ENCODE measurements at places on chromosomes 7 and 10. TPM values are rescaled to one million over a fixed set of nuclear protein-coding genes. Genes with fewer than 3 reads are reported as not detected.

- DNase-seq = no peak
Measured at GRCh38 chr7:120407010-120407409, 134.0 kb downstream of the KCND2 start.

- no peak for DNase-seq
Measured at GRCh38 chr7:952548-953441, 1.7 kb downstream of the ADAP1 start.

The ABLIM1 gene
- total RNA-seq = 27.7 TPM

The BTRC gene
- 14.3 TPM for total RNA-seq

- DNase-seq = no peak
Measured at GRCh38 chr7:4849390-4849789, 12.4 kb downstream of the PAPOLB start.

GRCh38 chr7:113796557-113796956 lies 122.3 kb downstream of the PPP1R3A start:
- no peak for DNase-seq

DNA sequence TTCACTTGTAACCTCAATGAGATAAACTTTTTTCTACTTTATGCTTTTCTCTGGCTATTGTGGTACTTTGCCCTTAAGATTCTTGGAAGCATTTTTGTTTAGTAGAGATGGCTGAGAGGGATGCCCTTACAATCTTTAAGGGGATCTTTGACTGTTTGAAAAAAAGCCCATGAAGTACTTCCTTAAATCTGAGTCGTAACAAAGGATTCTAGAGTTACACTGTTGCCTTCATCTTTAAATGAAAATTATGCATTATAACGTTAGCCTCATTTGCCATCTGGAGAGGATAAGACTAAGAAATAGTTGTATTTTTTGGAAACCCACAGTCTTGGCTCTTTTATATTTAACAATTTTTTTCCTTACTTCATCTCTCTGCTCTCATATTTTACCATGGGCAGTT lies 37.8 kb upstream of the FZD1 start:
- DNase-seq = no peak

GRCh38 chr7:39951226-39952194 lies 1.5 kb downstream of the CDK13 start:
- peak; percentile 68 for DNase-seq

DNA sequence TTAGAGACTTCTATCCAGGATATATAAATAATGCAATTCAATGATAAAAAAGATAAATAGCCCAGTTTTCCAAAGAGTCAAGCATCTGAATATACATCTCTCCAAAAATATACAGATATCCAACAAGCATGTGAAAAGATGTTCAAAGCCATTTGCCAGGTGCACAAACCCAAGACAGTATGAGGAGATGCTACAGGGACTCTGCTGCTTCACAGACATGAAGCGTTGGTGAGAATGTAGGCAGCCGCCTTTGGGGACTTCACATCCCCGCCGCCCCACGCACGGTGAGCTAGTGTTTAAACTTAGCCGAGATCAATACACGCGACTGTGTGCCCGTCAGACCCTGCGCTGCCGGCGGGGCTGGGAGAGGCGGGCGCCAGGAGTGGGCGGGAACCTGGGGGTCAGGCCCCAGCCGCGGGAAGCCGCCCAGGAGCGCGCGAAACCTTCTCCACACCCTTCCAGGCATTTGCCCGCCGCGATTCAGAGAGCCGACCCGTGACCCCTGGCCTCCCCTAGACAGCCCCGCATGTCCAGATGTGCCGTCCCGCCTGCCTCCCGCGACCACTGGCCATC lies 927 bp upstream of the ALOX5 start:
- DNase-seq = no peak

The CRYGN gene
- total RNA-seq = 0.09 TPM

The AMPH gene
- total RNA-seq = 7.7 TPM

- DNase-seq = no peak
Measured at GRCh38 chr10:10421071-10421470, 596.6 kb upstream of the CELF2 start.

GRCh38 chr10:14261336-14261735 lies 69.4 kb downstream of the FRMD4A start:
- peak; percentile 14 for DNase-seq

- DNase-seq = no peak
Measured at GRCh38 chr10:25753776-25754175, 180.3 kb upstream of the MYO3A start.

DNA sequence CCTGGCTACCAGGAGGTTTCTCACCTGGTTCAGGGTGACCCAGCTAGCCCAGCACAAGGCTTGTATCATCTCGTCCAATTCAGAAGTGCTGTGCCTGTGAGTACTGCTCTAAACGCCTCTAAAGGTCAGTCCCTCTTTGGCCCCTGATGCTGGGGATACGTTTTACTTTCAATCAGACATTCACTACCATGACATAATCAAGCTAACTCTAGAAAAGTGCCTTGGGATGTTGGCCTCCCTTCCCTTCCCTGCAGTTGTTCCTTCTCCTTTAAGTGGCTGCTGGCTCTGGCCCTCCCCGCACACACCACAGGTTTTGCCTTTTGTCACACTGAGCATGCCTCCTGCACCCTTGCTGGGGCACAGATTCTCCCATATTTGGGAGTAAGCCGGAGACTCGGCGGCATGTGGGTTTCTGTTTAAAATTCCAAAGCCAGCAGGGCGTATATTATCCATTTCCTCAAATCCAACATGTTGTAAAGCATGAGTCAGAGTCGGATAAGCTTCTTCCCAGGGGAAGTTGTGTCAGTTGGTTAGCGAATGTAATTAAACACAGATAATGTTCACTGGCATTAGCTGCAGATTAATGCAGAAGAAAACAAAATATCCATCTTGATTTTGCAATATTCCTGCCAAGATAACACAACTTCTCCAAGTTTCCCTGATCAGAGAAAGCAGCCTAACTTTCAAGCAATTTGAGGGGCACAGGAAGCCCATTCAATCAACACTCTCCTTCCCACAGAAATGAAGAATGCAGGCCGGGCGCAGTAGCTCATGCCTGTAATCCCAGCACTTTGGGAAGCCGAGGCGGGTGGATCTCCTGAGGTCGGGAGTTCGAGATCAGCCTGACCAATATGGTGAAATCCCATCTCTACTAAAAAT lies 31.8 kb upstream of the VCL start:
- peak; percentile 95 for DNase-seq

DNA sequence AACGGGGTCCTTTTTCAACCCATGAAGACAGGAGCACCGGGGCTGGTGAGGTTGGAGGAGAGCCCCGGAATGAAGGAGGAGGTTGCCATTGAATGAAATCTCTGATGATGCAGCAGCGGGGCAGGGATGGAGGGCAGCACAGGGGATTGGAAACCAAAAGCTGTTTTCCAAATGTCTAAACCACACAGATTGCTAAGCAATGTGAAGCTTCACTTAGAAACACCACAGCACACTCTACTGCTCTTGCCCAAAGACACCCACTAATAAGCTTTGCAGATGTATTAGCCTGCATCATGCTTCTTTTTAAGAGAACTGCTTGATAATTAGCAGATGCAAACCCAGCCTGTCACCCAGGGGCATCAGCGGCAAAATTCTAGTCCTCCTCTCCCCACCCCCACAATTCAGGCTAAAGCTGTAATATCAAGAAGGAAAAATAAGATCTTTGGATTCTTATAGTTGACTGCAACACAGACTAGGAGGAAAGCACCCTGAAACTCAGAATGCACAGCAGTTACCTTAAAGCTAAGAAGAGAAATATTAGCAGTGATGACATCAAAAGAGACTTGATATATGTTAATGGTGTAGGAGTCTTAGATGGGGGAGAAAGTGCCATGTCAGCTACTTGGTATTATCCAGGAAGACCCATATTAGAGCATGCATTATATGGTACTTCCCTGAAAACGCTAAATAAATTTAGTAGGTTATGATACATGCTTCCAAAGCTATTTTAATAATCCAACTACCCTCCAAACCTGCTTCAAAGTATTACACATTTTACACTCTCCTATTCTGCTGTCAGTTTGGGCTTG lies 666.7 kb downstream of the KCNMA1 start:
- peak; percentile 79 for DNase-seq

DNA sequence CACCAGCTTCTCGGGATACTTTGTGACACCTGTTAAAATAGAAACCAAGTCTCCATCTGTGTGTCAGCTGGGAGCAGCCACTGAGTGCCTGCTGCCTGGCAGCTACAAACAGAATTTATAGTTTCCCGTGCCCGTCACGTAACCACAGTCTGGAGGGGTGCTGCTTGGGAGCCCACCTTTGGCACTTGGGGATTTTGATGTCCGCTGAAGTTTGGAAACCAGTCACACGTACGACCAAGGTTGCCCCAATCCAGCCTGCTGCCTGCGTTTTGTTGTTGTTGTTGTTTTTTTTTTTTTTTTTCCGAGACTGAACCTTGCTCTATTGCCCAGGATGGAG lies 1.6 kb downstream of the TRRAP start:
- DNase-seq = no peak

- DNase-seq = no peak
Measured at GRCh38 chr7:22025075-22025474, 79.4 kb upstream of the CDCA7L start.

DNA sequence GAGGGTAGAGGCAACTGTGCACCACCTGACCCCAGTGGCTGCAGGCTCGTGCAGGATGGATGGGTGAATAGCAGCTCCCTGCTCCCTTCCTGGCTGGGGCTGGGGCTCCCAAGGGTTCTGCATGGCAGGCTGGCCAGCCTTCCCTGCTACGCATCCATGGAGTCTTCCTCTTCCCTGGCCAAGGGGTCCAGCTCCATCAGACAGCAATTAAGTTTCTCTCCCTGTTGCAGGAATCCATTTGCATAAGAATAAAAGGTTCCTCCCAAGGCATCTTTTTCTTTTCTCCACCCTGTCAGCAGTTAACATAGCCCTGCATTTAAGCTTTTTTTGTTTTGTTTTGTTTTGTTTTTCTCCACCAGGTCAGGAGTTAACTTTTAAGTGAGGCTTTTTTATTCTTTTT lies 10.0 kb upstream of the CPA2 start:
- no peak for DNase-seq

DNA sequence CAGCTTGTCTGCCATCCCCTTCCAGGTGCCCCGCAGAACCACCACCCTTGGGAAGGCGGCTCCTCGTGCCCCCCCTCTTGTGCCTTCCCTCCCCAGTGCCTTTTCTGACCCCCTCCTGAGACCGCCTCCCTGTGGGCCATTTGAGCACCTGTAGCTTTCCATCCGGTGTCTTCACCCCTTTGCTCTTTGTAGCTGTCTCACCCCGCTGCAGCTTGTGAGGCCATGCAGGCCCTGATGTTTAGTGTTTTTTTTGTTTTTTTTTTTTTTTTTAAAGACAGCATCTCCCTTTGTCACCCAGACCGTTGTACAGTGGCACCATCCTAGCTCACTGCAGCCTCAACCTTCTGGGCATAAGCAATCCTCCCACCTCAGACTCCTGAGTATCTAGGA lies 52.5 kb downstream of the CUX1 start:
- no peak for DNase-seq

- no peak for DNase-seq
Measured at GRCh38 chr10:3421537-3422257, 249.1 kb upstream of the PITRM1 start.

- DNase-seq = no peak
Measured at GRCh38 chr10:33137356-33138005, 179.5 kb upstream of the ITGB1 start.

DNA sequence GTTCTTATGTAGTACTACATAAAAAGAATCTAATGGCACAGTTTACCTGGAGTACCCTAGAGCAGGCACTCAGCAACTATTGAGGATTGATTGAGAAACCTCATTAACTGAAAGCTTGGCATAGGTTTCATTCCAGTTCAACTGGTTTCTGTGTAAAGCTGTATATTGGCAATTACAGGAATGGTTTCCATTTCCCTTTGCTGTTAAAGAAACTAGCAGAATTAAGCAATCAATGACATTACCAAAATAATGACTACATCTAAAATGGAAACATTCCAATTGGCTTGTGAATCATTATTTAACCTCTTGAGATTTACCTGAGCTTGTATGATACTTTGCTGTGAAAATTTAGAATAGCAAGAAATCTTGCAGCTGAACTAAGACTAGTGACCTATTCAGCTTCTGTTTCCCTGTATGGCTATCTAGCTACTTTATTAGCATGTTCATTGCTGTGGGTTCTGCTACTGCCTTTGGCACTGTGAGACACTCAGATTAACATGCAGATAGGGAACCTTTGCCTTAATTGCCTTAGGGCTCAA lies 33.5 kb upstream of the CADPS2 start:
- no peak for DNase-seq

The DKK1 gene
- 0.84 TPM for total RNA-seq

- no peak for DNase-seq
Measured at GRCh38 chr10:98402931-98403718, 11.9 kb downstream of the PYROXD2 start.

GRCh38 chr10:89078724-89079672 lies 88.4 kb downstream of the FAS start:
- no peak for DNase-seq

GRCh38 chr10:102286216-102286615 lies 40.9 kb downstream of the GBF1 start:
- peak; percentile 12 for DNase-seq

The BTBD16 gene
- 0.27 TPM for total RNA-seq

DNA sequence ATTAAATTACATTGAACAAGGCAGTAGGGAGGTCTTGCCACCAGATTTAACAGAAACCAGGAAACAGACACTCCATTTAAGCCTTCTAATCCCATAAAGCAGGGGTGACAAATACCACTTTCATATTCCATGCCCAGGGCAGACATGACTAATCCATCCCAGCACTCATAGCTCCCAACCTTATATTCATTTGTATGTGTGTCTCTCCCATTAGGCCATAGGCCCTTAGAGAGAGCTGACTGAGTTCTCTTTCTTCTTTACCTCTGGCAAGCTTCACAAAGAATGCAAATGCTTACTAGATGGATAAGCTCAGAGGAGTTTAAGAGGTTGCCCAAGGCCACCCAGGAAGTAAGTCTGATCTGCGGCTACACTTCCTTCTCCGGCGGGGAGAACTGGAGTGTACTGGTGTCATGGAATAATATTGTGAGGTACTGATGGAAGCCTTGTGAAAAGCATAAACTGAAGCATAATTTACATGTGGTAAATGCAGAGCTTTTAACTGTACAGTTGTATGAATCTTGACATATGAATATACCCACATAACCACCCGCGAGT lies 239.7 kb upstream of the HABP2 start:
- DNase-seq = peak; percentile 43

The ANKRD1 gene
- total RNA-seq = 25.6 TPM

- DNase-seq = no peak
Measured at GRCh38 chr7:98877692-98878364, 504 bp upstream of the TRRAP start.

The GNG11 gene
- total RNA-seq = 34.5 TPM

- DNase-seq = peak; percentile 59
Measured at GRCh38 chr7:140605337-140605736, 35.3 kb downstream of the DENND2A start.
